Neural progenitor cell (in vitro differentiated cells): ENCODE measurements at places on chromosomes 16 and 17. TPM values are rescaled to one million over a fixed set of nuclear protein-coding genes. Genes with fewer than 3 reads are reported as not detected.

The CCL4L2 gene
- total RNA-seq: not detected in 2 replicates

The C16orf89 gene
- 0.37 and 1.0 TPM in 2 replicates for total RNA-seq

- DNase-seq: no peak
- H3K27ac ChIP-seq: no peak overlapping the region
- H3K27me3 ChIP-seq: peaks cover 48% of the 10 kb centered on the region
- H3K4me3 ChIP-seq: no peak overlapping the region
- H3K36me3 ChIP-seq: no peaks in the 10 kb centered on the region
These were observed 12.8 kb upstream of the TBX21 start for GRCh38 chr17:47720196-47720595.

DNA sequence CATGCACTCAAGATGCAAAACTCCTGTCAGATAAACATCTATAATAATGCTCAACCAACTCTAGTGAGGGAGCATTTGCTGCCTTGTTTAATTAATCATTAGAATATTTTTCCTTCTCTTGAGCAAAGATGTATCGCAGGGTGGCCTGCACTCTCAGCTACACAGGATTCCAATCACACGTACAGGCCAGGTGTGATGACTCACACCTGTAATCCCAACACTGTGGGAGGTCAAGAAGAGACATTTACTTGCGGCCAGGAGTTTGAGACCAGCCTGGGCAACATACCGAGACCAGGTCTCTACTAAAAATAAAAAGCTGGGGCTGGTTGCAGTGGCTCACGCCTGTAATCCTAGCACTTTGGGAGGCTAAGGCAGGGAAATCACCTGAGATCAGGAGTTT lies 49.1 kb downstream of the ARHGAP17 start:
- no peak for DNase-seq
- no peaks in the 10 kb centered on the region for H3K27me3 ChIP-seq

- H3K36me3 ChIP-seq: no peaks in the 10 kb centered on the region
- no peak for DNase-seq
- no peak within 1 kb of the TSS for H3K27ac ChIP-seq
- H3K27me3 ChIP-seq: peaks cover 52% of the 10 kb centered on the region
- H3K4me3 ChIP-seq: peak within 1 kb of the TSS; percentile 58
These were observed at the start of gene AHSP for GRCh38 chr16:31527734-31528274. TSS of gene AHSP (plus strand) at chr16:31527900. CDS start at chr16:31528140, 240 bp downstream.

GRCh38 chr16:57017251-57017650 lies 27.9 kb downstream of the NLRC5 start:
- DNase-seq: no peak
- H3K27ac ChIP-seq: no peak overlapping the region
- no peaks in the 10 kb centered on the region for H3K4me1 ChIP-seq
- no peaks in the 10 kb centered on the region for H3K27me3 ChIP-seq
- H3K36me3 ChIP-seq: no peaks in the 10 kb centered on the region

The HSD17B1 gene
- total RNA-seq: 2.2 and 2.6 TPM in 2 replicates

GRCh38 chr17:2070241-2071023 lies 15.5 kb downstream of the HIC1 start:
- H3K4me1 ChIP-seq: peaks cover 7% of the 10 kb centered on the region
- H3K27ac ChIP-seq: no peak overlapping the region
- no peaks in the 10 kb centered on the region for H3K36me3 ChIP-seq
- no peaks in the 10 kb centered on the region for H3K27me3 ChIP-seq
- no peak for DNase-seq

The GLIS2 gene
- 0.15 and 1.3 TPM in 2 replicates for total RNA-seq

The AXIN2 gene
- total RNA-seq: 21.8 and 22.0 TPM in 2 replicates

DNA sequence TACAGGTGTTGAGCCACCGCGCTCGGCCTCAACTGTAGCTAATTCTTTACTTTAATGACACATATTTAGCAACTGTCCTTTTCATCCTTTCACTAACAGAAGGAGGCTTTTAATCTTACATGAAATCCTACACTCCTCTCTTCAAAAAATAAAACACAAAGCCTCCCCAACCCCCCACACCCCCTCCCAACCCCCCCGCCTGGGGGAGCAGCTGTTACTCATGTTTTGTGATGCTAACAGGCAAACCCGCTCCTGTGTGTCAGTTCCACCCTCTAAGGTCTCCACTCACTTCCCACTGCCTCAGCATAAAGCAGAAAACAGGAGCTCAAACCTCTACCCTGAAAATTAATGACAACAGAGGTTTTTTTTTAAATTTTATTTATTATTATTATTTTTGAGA lies 55.4 kb upstream of the SLC25A19 start:
- no peaks in the 10 kb centered on the region for H3K36me3 ChIP-seq
- DNase-seq: peak; percentile 15
- H3K4me1 ChIP-seq: peaks cover 37% of the 10 kb centered on the region
- H3K27me3 ChIP-seq: no peaks in the 10 kb centered on the region
- H3K4me3 ChIP-seq: no peak overlapping the region

GRCh38 chr16:60061396-60061795 lies 1327.3 kb upstream of the GOT2 start:
- H3K36me3 ChIP-seq: no peaks in the 10 kb centered on the region
- H3K27ac ChIP-seq: no peak overlapping the region
- H3K4me3 ChIP-seq: no peak overlapping the region
- no peak for DNase-seq

The OTOP3 gene
- total RNA-seq: not detected in 2 replicates

DNA sequence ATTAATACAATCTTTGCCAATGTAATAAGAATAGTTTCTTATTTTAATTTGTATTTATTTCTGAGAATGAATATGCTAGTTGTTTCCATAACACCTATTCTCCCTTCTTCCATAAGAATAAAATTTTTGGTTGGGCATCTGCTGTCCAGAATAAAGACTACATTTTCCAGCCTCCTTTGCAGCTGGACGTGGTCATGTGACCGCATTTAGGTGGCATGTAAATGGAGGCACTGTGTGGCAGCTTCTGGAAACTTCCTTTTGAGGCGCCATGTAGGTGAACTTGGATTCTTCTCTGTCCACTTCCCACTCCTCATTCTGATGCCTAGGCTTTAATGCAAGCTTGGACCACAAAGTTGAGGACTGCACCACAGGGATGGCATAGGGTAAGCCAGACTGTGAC lies 215.4 kb upstream of the AXIN2 start:
- no peak overlapping the region for H3K27ac ChIP-seq
- no peaks in the 10 kb centered on the region for H3K4me1 ChIP-seq
- H3K36me3 ChIP-seq: no peaks in the 10 kb centered on the region
- H3K4me3 ChIP-seq: no peak overlapping the region
- DNase-seq: no peak

DNA sequence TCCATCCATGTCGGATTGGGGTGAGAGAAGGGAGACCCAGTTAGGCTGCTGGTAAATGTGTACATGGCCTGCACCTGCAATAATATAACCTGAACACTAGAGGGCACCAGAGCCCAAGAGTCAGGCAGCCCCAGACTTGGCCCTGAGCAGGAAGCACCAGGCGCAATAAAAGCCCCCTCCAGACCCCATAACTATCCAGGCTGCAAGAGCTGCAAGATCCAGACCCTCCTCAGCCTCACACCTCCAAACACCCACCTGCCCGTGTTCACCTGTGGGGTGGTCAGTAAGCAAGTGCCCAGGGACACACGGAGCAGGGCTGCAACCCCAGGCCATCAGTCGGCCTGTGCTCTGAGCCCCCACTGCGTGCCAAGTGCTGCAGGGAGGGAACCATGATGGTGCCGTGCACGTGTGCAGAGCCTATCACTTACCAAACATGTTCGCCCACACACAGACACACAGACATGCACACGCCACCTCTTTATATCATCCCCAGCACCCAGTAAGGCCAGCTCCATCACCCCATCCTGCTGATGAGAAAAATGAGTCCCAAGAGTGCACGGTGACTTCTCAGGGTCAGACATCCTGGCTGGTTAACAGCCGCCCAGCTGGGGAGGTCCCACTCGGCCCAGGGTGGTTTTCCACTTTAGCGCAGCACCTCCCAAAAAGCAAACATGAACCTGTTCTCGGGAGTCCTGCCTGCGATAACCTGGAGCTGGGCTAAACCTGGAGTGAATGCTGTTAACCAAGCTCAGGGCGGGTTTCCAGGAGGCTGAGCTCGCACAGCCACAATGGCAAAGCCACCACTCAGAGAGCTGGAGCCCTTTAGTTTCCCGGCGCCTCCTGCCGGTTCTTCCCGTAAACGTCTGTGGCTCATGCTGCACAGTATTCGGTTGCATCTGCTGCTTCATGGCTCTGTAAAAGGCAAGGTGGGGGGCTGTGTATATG lies 439.8 kb downstream of the SOX9 start:
- no peaks in the 10 kb centered on the region for H3K4me1 ChIP-seq
- H3K27ac ChIP-seq: no peak overlapping the region
- H3K36me3 ChIP-seq: no peaks in the 10 kb centered on the region
